ENCODE measurements at places on chromosomes 1 and 21.

GRCh38 chr1:47732489-47732888 is 264.7 kb downstream of the TRABD2B start:
- no peak for DNase-seq

DNA sequence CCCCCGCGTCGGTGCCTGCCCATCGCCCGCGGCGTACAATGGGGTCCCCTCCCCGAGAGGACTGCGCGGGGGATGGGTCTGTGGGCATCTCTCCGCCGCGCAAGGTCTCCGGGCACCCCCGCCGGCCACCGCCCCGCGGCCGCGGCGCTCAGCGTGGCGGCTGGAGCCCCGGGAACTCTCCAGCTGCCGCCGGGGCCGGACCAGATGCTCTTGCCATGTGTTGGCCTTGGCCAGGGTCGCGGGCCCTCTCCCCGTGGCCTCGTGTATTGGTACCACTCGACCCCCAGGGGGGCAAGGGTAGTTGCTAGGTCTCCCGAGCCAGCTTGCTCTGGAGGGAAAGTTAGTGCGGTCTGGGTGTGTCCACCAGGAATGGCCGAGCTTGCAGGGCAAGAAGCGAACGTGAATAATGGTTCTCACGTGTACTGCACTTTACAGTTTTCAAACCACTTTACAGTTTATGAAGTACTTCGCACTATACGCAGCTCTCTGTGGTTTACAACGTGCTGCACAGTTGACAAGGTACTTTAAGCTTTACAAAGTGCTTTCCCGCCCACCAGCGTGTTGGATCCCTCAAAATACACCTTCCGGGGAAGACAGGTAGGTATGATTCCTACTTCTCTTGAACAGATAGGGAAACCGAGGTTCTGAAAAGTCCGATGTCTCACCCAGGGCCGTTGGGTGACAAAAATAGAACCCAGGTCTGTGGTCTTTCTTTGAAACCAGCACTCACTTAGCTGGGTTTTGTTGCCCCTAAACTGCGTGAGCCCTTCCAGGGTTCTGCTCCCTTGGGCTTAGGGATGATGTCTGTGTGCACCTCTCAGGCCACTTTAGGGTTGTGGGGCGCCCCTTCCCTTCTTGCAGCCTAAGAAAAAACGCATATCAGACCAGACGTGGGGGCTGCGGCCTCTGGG is 1.2 kb downstream of the EPHB2 start:
- no peak for DNase-seq

DNA sequence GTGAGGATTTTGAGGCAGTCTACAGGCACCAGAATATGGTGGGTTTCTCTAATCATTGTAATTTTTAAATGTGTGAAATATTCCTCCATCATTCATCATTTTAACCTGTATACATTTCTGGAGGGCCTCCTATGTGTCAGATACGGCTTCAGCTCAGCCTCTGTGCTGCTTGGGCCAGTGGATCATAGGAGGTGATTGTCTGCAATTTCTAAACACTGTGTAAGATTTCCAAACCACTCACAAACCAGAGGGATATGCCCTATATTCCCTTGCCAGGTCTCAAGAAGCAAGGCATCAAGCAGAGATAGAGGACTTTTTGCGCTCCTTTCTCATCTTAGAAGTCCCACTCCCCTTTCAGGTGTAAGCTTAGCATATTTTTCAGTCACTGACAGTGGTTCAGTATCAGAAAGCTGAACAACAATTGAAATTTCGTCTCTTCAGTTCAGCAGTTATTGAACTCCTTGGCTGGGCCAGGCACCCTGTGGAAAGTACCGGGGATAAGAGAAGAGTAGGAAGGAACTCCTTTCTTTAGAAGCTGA is 190.9 kb downstream of the NFIA start:
- no peak for DNase-seq

DNA sequence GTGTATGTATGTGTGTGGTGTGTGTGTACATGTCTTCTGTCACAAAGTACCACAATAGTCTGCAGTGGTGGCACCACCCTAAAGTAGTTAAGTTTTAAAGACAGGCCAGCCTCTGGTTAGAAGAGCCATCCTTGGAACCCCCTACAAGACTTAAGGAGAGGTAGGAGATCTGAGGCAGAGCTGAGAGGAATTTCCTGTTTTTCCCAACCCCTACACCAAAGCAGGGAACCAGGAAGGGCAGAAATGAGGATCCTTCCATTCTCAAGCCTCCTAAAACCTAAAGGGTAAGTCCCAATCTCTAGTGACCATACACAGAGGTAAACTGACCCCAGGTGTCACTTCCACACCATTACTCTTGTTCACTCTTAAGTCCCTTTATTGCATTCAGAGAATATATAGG is 11.1 kb downstream of the PEA15 start:
- DNase-seq = no peak

DNA sequence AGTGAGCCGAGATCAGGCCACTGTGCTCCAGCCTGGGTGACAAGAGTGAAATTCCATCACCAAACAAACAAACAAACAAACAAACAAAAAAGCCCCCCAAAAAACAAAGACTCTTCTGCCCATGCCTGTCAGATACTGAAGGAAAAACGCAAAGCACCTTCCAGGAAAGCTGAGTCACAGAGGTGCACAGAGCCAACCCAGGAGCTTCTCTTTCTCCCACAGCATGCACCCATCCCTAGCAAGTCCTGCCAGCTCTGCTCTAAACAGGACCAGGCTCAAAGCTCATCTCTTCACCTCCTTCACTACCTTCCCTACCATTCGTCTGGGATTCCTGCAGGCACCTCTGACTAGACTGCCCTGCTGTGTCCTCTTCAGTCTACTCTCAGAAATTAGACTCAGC is 46.5 kb downstream of the ETS2 start:
- no peak for DNase-seq

GRCh38 chr1:24952413-24952841 is 22.4 kb upstream of the RUNX3 start:
- no peak for DNase-seq

- no peak for DNase-seq
Measured at GRCh38 chr1:65615859-65616258, 176.8 kb upstream of the PDE4B start.

- DNase-seq = no peak
Measured at GRCh38 chr1:184813528-184814089, 59.0 kb upstream of the EDEM3 start.

GRCh38 chr21:37206496-37206895 is 60.6 kb downstream of the VPS26C start:
- no peak for DNase-seq

GRCh38 chr1:68319907-68320306 is 87.6 kb upstream of the WLS start:
- no peak for DNase-seq

- no peak for DNase-seq
Measured at GRCh38 chr1:231424950-231425805, 3.1 kb upstream of the EGLN1 start.

- no peak for DNase-seq
Measured at GRCh38 chr1:43893006-43893405, 40.6 kb upstream of the ARTN start.

DNA sequence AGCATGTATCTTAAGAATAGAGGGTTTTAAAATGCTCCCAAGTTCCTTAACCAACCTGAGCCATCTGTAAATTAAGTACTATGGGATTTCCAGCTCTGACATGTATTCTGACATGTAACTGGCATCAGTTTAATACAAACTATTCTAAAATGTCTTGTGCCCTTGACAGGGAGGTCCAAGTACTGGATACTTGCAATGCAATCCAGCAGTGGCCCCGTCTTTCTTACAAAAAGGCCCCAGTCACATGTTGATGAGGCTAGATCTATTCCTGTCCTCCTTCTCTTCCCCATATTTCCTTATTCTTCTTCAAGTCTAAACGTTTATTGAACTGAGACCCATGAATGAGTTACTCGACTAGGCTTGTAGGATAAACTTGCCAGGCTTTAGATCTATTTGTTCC is 46.4 kb downstream of the MRPL39 start:
- no peak for DNase-seq

DNA sequence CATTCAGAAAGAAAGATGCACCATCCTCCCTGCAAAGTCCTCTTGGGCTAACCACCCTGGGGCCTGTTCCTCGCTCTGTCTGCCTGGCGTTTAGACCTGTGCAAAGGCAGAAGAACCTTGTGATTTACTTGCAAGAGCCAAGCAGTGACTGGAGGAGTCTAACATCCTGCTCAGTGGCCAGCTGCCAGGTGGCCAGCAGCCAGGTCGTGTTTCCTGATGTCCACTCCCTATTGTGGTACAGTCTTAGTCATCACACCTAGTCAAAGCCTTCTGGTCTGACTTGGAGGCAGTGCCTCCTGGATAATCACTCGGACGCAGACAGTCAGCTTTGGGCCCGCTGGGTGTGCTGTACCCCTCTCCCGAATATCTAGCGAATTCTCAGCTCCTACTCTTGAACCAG is 118.1 kb downstream of the PGBD5 start:
- no peak for DNase-seq

DNA sequence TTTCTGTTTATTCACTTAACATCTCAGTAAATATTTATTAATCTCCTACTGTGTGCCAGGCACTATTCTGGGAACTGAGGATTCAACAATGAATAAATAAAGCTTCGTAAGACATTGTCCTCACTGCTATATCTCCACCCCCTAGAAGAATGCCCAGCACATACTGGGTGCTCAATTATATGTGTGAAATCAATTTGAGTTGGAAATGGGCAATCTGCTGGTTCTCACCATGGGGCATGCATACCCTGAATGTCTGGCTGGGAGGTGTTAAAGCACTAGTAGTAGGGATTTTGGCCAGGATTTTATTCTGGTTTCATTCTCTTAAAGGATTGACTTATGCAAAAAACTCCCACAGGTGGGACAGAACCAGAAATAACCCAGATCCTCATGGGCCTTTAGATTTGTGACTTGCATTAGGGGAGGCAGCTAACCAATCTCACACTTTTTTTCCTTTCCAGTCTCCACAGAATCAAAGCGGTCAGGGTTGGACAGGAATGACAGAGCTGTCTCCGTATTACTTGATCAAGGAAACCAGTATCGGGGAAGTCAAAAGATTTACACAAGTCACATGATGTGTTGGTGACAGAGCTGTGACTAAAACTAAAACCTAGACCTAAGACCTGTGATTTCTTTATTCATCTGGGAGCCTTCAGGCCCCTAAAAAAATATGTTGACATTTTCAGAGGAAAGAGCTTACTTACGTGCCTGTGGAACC is 12.8 kb downstream of the GFI1 start:
- DNase-seq = peak; percentile 45
